Activated CD8-positive, alpha-beta memory T cell treated with anti-CD3 and anti-CD28 coated beads for 4 hours (primary cell): ENCODE measurements at places on chromosomes 7 and 10.

GRCh38 chr10:16944986-16945385 lies 127.8 kb upstream of the RSU1 start:
- DNase-seq: no peak

GRCh38 chr7:87380905-87381304 lies 35.4 kb downstream of the CROT start:
- DNase-seq: no peak

- DNase-seq: no peak
Observed at GRCh38 chr7:150371996-150372270, 3.3 kb downstream of the REPIN1 start.

DNA sequence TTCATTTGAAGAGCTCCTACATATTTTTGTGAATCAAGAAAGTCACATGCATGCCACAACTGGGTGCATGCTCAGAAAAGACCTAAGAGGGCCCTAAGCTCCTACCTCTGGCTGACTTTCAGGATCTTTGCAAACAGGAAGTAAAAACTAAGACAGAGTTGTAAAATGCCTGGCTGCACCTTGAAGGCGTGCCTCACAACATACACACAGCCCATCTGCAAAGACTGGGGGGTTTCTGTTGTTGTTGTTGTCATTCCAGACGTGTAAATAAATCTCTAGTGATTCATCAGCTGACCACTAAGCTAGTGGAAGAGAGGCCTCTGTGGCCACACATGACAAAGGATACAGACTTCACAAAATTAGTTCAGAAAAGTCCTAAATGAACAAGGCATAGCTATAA lies 31.8 kb downstream of the SMURF1 start:
- no peak for DNase-seq
